ENCODE measurements at places on chromosomes 7 and 10. TPM values are rescaled to one million over a fixed set of nuclear protein-coding genes. Genes with fewer than 3 reads are reported as not detected.

The HOXA9 gene
- 6.8 TPM for total RNA-seq

The HNRNPH3 gene
- 20.9 TPM for total RNA-seq

The NXPH1 gene
- not detected for total RNA-seq

The CYP2E1 gene
- total RNA-seq: not detected

The CNPY1 gene
- total RNA-seq: not detected

The DCLRE1A gene
- 5.7 TPM for total RNA-seq

All from hair follicular keratinocyte (primary cell).